ENCODE measurements at places on chromosomes 11 and 22.
A peak's percentile ranks its signal among the peaks of the same experiment; 100 is the strongest.

- DNase-seq: no peak
Observed at GRCh38 chr11:890794-891540, 19.6 kb downstream of the CHID1 start.

GRCh38 chr11:50278756-50279155 is 246.1 kb downstream of the OR4C45 start:
- DNase-seq: no peak

DNA sequence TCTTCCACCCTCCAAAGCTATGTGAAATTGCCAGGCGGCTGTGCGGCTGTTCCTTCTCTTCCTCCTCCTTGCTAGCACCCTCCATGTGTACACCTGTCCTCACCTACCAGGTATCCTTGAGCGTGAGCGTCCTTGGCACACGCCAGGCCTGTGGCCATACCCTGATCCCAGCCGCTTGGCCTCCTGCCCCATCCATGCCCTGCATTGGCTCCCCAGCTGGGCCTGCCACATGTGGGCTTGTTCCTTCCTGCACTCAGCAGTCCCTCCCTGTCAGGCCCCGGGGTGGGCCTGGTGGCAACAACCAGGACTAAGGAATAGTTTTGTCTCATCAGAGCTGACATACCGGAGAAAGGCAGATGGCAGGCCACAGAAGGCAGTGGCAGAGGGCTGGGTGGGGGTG is 40.0 kb downstream of the SCUBE1 start:
- no peak for DNase-seq

DNA sequence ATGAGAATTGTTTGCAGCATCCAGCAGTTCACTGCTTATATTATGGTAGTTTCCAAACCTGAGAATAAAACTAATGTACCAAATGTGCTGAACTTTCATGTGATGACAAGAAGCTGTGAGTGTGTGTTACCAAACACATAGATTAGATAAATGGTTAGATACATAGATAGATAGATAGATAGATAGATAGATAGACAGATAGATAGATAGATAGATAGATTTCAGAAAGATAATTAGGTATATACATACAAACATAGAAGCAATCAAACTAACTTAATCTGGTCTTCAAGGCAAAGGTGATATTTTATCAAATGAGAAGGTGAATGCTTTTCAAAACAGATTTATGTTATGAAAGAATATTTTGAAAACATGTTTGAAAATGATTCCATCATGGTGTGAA is 147.3 kb upstream of the C11orf58 start:
- DNase-seq: no peak

GRCh38 chr22:38570779-38571364 is 889 bp upstream of the DMC1 start:
- DNase-seq: peak; percentile 42

DNA sequence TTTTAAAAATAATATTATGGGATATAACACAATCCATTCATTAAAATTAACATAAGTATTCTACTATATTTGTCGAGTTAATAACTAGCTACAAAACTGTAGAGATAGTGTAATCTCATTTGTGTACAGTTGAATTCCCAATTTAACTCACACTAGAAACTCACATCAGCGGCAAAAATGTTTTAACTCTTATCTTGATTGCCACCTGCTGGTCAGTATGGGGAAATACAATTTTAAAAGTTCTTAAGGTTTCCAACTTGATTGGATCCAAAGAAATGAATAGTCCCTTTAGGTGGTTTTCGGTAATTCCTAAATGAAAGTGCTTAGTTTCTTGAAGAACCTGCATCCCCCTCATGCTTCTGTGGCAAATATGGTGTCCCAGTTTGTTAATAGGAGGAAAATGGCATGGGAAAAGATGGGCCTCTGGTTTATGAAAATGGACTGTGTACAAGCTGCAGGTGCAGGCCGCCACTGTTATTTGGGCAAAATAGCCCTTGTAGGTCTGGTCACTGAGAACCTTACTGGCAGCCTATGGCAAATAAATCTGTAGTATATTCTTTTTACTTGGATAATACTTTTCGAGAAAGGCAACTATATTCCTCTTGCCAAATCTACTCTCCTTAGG is 33.7 kb upstream of the SLC17A6 start:
- DNase-seq: no peak
